ENCODE measurements at places on chromosomes 3 and 15.

DNA sequence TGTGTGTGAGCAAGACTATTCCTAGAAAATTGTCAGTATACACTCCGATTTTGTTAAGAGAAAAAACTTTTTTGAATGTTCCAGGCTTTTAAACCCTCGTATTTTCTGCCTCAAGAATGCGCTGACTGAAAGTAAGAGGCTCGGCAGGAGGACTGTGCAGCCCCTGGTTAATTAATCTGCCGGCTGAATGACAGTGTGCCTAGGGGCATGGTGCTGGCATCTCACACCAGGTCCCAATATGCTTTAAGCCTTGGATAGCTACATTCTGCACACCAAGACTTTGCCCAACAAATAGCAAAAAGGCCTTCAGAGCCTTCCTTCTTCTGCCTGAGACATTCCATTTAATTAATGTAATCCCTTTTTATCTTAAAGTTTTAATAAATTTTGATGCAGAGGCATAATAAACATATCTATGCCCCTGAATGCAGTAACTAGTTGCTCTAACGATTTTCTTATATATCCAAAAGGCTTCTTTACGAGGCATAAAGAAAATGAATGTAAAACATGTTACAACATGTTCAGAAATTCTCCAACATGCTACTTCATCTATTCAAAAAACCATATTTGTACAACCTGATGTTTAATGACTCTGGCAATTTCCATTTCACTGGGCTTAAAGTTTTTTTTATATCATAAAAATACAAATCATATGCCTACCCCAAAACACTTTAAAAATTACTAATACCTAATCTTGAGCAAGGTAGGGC, 37.9 kb downstream of the DPH6 start:
- DNase-seq, result no peak

- DNase-seq, result no peak
Measured at GRCh38 chr15:65264863-65265430, 21.7 kb downstream of the PARP16 start.

DNA sequence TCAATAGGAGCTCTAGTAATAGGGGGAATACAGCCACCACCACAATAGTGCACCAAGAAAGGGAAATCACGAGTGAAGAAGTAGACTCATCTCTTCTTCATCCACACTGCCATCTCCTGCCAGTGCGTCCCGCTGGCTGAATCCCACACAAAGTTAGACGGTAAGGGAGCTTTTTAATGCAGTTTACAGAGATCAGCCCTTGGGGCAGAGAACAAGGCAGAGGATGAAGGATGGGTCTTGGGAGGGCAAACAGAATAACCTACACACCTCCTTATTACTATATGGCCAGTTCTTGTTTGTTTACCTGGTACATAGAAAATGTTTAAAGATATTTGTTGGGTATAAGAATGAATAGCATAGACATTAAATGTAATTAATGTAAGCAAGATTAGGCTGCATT, 11.0 kb upstream of the DPH6 start:
- DNase-seq, result no peak

GRCh38 chr15:38463893-38464292, 10.0 kb downstream of the FAM98B start:
- DNase-seq, result no peak

- no peak for DNase-seq
Measured at GRCh38 chr3:187958432-187959003, 195.4 kb upstream of the LPP start.

- DNase-seq, result no peak
Measured at GRCh38 chr3:151192545-151192944, 10.5 kb downstream of the GPR171 start.

DNA sequence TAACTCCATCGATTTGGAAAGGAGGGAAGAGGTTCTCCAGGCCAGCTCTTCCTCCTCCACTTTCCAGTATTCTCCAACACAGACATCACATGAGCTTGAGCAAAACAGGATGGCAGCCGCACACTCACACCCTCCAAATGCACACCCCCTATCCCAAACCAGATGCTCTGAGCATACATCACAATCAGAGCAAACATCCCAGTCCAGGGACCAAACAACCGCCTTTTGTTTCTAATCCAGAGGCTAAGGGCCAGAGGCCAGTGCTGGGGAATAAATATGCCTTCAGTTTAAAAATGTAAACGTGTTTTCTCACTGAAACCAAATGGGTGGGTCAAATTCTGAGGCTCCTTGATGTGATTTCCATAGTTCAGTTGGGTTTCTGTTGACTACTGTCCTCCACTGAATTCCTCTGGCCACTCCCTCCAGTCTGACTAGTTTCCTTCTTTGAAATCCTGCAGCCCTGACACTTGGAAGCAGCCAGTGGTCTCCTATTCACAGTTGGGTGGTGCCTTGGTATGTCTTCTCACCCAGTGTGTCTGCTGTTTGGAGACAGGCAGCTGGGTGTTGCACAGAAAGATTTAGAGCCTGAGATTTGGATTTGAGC, 19.2 kb upstream of the MFGE8 start:
- DNase-seq, result no peak

GRCh38 chr15:91413142-91413541, 313.1 kb downstream of the SV2B start:
- DNase-seq, result no peak

DNA sequence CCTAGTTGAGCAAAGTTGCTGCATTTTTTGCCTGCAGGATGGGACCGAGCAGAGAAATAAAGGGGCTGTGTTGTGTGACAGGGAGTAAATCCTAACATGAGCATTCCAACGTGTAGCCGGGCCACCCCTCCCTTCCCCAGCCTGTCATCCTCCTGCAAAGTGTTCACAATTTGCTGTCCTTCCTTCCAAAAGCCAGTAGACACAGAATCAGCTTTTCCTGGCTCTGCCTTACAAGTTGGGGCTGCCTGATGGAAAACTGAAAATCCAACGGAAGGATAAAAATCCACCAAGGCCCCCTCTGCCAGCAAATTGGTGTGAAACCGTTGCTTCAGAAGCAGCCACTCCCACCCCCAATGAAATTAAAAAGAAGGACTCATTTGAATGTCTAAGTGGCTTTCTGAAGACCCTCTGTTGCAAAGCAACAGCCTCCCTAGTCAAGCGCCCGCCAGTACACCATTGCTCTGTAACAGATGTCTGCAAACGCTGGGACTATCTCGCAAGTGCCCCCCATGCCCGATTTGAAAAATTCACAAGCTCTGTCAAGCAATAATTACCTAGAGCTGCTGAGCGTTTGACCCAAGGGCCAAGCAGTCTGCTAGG, 665 bp downstream of the FRMD4B start:
- no peak for DNase-seq

- no peak for DNase-seq
Measured at GRCh38 chr15:63833021-63833696, 589 bp downstream of the HERC1 start.

GRCh38 chr15:78194568-78194925, 39.8 kb downstream of the ACSBG1 start:
- DNase-seq, result no peak

- no peak for DNase-seq
Measured at GRCh38 chr3:55955891-55956477, 468.9 kb upstream of the WNT5A start.

DNA sequence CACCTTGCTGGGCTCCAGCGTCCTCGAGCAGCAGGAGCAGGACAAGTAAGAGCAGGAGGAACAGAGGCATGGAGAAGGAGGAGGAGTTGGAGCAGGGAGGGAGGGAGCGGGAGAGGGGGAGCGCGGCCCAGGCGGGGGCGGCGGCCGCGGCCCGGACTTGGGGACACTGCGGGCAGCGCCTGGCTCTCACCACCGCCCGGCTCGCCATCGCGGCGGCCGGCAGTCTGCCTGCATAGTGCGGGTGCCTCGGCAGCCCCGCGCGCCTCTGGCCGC, 440 bp downstream of the DCBLD2 start:
- no peak for DNase-seq

- no peak for DNase-seq
Measured at GRCh38 chr15:68719672-68720071, 101.0 kb downstream of the ANP32A start.

GRCh38 chr3:122677216-122677615, 3.4 kb upstream of the PARP14 start:
- no peak for DNase-seq

DNA sequence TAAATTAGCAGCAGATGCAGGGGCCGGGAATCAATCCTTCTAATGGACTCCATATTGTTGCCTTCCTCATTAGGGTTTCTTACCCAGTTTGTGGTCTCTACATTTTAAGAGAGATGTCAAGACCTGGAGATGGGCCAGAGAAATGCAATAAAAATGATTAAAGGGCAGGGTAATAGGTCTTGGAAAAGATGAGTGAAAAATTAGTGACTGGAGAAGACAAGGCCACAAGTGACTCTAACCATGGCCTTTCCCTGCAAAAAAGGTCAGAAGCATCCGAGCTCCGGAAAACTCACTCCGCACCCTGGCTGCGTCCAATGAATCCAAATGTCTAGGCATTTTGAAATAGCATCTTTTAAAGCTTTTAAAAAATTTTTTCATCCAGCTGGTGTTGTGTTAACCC, 152.8 kb downstream of the ARRDC4 start:
- DNase-seq, result no peak

DNA sequence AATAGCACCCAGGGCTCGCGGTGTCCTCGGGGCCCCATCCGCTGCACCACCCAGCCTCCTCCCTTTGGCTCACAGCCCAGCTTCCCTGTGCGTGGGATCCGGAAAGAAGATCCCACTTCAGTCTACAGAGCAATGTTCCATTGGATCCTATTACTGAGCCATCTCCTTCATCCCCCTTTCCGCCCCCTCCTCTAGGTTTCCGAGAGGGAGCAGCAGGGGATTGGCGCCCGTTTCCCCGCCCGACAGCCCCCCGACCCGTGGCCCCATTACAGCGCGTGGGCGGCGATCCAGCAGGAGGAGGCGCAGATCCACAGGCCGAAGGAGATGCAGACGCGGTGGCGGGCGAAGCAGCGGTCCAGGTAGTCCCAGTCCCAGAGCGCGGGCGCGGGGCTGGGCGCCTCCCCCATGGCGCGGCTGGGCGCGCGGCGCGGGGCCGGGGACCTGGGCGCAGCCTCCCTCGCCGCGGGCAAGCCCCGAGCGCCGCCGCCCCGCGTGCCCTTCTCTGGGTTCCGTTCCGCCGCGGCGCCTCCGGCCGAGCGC, 340 bp downstream of the TMEM44 start:
- no peak for DNase-seq

- DNase-seq, result no peak
Measured at GRCh38 chr3:36166477-36166876, 213.8 kb upstream of the STAC start.

DNA sequence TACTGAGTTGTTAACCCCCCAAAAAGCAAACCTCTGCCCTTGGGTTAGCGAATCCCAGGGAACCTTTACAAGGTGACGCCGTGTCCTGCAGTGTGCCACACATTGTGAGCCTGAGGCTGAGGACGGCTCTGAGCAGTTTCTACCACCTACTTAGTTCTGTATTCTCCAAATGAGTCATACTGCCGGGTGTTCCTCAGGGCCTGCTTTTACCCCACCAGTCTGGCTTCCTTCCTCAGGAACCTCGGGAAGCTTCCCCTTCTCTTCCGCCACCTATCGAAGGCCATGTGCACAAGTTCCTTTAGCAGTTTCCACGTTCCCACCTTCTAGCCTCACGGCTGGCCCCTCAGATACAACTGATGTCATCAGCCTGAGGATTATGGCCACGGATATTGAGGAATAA, 384.0 kb upstream of the TPM1 start:
- peak; percentile 18 for DNase-seq

Data from GM12864 (cell line).